Fibroblast of skin of abdomen (primary cell): ENCODE measurements at places on chromosomes 6 and 20.

- peak; percentile 26 for DNase-seq
These were observed 33.1 kb upstream of the LCA5 start for GRCh38 chr6:79570129-79571029.

- DNase-seq: no peak
These were observed 6.5 kb downstream of the PTPRK start for GRCh38 chr6:128513878-128514277.

- DNase-seq: no peak
These were observed 57.5 kb downstream of the PRDM1 start for GRCh38 chr6:106143665-106144064.

- DNase-seq: no peak
These were observed 64.7 kb upstream of the NFATC2 start for GRCh38 chr20:51607170-51607569.

GRCh38 chr20:33443006-33443511 lies 504 bp downstream of the SNTA1 start:
- DNase-seq: no peak

DNA sequence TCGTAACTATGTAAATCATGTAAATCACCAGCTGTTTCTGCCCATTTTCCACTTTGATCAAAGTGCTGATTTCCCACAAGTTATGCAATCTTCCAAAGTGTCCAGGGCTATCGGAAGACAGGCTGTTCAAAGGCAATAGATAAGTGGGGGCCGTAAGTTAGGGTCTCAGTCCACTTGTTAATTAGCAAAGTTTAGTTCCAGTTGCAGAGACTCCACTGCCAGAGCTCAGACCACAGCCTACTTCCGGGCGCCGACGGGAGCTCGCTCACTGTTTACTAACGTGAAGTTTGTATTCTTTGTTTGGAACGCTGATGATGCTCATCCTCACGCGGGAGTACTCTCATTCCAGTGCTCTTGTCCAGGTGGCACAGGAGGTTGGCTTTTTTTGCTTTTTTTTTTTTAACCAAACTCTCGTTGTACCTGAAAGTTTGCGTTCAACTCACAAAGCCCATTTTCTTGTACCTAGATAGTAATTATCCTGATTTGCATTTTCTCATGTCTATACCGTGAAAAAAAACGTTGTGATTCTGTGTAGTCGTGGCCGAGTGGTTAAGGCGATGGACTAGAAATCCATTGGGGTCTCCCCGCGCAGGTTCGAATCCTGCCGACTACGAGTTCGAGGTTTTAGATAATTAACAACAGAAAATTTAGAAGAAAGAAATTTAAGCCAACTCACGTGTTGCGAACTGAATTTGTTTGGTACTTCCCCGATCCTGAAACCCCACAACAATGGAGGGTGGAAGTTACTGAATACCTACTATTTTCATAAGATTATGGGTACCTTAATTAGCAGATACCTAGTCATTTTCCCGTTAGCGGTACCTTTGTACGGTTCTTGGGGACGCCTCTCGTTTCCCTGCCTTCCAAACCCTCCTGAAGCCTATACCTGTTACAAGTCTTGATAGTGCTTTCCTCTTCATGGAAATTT lies 29.9 kb upstream of the ZNF184 start:
- peak; percentile 74 for DNase-seq

DNA sequence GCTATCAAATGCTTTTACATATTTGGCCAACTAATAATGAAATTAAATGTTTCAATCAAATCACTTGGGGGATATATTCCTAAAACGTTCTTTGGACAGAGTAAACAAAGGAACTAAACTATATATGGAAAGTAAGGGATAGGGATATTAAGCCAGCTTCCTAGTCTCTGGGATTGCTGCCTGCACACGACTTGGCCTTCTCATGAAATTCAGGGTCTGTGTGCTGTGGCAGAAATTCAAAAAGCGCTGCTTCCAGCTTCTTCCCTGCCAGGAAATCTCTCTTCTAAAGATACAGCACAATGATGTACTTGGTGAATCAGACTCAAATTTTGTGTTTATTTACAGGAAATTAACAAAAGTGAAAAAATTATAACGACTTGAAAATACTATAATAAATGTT lies 206.3 kb upstream of the RAB32 start:
- no peak for DNase-seq

DNA sequence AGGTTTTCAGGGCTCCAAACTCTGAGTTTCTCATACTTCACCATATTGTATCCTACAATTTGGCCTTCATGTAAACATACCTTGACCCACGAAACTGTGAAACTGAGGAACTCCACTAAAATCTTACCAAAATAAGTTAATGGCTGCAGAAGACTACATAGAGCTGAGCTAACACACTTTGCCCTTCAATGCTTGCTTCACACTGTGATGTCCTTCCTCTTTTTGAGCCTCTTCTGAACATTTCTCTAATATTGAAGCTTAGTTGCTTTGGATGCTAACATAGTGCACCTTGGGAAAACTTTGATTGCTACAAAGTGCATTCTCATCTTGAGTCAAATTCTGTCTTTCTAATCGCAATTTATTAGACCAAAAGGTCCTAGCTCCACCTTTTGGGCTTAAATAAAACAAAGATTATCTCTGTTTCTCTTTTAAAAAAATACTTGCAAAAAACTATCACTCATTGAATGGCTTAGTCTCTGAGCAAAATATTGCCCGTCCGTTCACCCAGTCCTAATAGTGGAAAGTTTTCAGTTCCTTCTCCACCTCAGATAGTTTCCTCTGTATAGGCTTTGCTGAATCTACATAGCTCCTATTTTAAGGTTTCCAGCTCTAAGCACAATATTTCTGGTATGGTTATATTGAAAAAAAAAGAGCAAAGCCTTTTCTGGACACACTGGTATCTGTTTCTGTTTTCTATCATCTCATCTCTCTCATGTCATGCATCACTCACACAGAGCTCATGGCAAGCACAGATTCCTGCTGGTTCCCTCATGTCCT lies 494.6 kb downstream of the RFPL4B start:
- DNase-seq: no peak

DNA sequence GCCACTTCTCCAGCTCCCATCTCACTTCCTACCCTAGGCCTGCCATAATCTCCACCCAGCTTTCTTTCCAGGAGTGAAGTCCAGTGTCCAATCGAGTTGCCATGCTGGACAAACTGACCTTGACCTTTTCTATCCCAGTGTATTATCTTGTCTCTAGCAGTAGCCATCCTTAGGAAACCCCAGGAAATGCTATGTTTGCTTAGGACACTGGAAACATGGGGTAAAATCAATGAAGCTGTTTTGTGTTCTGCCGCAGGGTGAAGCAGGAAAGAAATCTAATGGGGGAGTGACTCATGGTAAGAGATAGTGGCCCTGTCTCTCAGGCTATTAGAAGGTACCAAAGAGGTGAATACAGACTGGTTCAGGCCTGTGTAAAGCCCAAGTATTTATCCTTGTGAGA lies 1110.1 kb upstream of the FLRT3 start:
- DNase-seq: no peak

- DNase-seq: no peak
These were observed 461.1 kb downstream of the MMUT start for GRCh38 chr6:49001856-49002541.

DNA sequence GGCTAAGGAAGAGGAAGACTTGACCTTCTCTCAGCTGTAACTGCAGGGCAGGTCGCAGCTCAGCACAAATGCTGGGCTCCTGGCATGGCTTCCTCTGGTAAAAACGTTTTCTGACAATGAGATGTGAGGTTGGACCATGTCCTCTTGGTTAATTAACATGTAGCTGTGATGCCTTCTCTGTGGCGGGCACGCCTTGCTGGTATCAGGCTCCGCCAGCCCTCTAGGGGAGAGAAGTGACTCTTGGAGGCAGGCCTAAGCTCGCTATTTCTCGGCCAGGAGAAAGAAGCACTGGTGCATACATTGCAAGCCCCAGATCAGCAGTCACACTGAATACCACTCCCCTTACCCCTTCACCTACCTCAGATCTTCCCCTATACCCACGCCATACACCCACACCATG lies 65.0 kb downstream of the QRSL1 start:
- no peak for DNase-seq

DNA sequence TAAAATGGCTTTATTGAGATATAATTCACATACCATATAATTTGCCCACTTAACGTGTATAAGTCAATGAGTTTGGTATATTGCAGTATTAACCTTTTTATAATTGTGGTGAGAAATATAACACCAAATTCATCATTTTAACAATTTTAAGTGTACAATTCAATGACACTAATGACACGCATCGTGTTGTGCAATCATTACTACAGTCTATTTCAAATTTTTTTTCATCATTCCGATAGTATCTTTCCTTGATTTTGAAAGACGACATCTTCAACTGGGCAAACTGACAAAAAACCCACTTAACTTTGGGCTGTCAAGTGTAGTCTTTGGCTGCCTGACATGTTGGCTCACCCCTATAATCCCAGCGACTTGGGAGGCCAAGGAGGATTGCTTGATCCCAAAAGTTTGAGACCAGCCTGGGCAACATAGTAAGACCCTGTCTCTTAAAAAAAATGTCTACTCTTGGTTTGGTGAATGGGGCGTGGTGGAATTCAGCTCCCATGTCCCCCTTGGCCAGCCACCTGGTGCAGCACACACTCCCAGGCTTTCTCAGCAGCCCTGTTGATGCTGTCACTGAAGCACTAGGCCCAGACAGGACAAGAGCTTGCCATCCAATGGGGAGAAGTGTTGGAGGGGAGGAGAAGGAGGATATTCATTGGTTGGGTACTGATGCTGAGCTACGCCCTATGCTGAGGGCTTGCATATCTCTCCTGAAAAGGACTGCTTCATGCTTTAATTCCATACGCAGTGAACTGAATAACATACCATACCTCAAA lies 150.5 kb downstream of the CD83 start:
- DNase-seq: no peak

DNA sequence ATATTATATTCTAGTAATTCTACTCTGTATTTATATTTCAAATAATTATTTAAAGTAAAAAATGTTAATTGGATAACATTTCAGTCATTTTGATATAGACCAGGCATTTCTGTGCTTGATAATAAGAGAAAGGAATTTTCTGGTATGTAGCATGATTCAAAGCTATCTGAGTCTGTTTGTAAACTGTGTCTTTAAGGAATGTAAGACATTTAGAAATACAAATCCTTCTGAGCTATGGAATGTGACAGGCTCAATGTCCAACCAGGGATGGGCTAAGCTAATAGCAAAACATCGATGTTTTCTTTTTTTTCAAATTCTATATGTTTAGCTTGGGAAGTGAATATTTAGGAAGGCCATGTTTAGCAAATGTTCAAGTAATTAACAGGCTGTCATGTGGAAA lies 41.5 kb upstream of the FAM83B start:
- peak; percentile 79 for DNase-seq

DNA sequence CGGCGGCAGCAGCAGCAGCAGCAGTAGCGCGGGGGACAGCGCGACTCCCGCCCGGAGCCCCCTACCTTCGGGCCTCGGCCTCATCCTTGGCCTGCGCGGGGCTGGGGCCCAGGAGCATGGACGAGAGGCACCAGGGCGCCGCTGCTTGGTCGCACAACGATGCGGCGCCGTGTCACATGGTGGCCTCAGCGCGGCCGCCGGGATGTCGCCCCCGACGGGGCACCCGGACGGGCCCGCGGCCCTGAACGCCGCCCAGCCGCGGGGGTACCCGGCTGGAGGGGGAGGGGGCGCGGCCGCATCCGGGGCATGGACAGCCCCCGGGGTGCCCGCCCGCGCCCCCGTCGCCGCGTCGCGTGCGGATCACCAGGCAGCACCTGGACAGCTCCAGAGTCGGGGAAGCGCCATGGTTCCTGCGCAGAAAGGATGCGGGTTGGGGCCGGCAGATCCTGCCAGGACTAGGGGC lies 57.1 kb downstream of the CDH22 start:
- DNase-seq: no peak

GRCh38 chr20:19749618-19750071 lies 8.4 kb upstream of the RIN2 start:
- DNase-seq: no peak

GRCh38 chr6:153588330-153588729 lies 450.7 kb upstream of the OPRM1 start:
- DNase-seq: no peak

DNA sequence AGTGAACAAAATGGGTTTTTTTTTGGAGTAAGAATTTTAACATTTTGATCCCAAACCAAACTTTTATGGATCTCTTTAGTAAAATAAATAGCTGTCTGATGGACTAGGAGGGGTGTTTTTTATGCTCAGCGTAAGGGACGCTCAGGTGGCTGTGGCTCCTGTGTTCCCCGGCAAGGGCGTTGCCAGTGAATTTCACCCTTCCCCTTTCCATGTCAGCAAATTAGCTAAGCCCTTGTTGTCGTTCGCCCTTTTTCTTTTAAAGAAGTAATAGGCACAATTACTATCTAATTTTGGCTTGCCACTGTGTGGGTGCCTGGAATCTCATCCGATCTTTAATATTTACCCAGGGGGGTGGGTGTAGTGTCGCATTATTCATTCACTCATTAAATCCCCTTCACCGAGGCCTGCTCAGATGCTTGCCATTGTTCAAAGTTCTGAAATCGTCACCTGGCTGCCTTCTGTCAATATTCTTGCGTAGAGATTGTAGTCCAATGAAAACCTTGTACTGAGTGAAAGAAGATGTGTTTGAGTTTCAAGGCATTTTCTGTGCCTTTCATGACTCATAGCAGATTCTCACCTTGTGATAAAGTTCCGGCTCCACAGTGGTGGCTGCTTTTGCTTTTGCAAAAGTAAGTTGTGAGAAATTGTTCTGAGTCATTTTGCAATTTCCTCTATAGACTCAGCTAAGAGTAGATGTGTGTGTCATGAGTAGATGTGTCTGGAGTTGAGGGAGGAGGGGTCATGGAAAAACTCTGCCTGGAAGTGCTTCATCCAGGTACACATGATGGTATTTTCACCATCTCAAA lies 40.0 kb upstream of the CLDN20 start:
- DNase-seq: peak; percentile 88

DNA sequence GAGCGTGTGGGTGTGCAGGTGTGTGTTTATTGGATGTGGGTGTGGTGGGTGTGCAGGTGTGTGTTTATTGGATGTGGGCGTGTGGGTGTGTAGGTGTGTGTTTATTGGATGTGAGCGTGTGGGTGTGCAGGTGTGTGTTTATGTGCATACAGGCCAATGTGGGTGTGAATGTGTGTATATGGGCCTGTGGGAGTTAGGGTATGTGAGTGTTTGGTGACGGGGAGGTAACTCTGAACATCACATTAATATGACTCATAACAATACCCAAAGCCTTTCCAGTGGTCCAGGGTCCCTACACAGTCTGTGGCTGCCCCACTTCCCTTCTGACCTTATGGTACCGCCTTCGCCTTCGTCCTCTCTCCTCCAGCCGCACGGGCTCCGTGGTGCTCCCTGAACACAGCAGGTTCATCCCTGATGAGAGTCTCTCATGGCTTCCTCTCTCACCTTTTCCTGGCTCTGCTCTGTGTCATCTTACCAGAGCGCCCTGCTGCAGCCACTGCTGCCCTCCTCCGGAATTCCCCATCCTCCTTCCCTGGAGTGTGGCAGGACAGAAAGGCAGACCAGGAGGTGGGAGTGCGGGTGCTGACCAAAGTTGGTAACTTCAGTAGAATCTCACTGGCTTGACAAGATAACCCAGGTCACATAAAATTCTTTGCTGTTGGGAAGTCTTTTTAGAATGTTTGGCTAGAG lies 80.0 kb downstream of the SLC2A10 start:
- no peak for DNase-seq
